ENCODE measurements at places on chromosomes 1 and 21. TPM values are rescaled to one million over a fixed set of nuclear protein-coding genes. Genes with fewer than 3 reads are reported as not detected.

ALPL gene
- 3.9 TPM for total RNA-seq

AGTRAP gene
- total RNA-seq, result 118 TPM

GSTM3 gene
- 85.4 TPM for total RNA-seq

INAVA gene
- not detected for total RNA-seq

CSMD2 gene
- total RNA-seq, result 0.60 TPM

ERRFI1 gene
- total RNA-seq, result 75.2 TPM

VWA1 gene
- 146 TPM for total RNA-seq

DNA sequence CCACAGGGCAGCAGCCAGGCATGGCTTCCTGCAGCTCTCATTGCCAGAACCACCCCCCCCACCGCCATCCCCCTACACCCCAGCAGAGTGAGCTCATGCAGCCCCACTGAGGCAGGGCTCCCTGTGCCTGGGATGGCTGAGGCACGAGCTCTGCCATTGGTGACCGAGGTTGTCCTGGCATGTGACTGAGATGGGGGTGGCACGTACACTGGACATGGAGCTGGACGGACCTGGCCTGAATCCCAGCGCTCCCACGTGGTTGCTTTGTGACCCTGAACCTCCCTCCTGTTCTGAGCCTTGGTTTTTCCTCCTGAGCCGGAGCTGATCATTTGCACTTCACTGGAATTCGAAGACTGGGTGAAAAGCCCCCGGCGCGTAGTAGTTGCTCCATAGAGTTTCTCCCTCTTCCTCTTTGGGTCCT, 28.3 kb downstream of the ALPL start:
- DNase-seq, result no peak

GRCh38 chr1:145784409-145784808, 39.5 kb downstream of the RNF115 start:
- DNase-seq, result no peak

DNA sequence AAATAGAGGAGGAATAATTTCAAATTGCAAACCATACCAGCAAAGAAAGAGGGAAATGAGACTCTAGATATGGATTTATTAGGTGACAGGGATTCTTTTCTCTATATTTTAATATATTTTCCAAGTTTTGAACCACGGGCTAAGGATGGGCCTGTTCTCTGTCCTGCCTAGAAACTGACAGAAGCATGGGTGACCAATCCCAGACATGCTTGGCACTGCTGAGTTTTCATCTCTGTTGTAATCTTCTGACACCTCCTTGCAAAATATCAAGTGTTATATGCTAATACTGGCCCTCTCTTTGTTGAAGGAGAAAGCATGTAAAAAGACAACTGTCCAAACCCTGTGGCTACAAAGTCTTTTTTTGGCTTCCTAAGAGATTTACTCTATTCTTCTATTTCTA, 774 bp upstream of the ANGPTL7 start:
- no peak for DNase-seq

DNA sequence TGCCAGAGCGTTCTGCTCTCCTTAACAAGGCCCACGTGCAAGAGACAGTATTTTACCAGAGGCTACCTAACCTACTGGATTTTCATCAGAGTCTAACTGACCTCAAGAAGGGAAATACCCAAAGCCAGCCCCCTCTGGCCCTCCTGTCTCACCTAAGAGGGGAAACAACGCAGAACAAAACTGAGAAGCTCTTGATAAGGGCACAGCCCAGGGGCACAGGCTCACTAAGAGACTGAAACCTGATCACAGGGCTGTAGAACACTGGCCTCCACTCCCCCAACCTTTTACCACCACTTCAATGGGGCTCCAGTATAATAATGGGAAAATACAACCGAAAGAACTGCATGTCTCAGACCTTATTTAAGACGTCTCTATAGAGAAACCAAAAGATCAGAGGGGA, 449.5 kb upstream of the CAMK1G start:
- DNase-seq, result no peak

DNA sequence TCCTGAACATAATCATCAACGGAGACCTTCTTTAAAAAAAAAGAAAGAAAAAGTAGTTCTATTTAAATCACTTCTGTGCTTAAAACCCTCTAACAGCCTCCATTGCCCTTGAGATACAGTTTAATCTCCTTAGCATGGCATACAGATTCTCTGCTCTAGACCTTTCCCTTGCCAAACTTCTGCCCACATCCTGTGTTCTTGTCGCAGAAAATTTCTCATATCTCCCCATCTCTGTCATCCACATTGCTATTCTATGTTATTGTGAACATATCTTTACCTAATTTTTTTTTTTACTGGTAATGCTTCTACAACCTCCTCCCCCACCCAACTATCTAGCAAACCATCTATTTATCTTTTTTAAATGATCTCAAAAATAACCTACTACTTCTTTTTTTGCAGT, 135.7 kb upstream of the PROX1 start:
- no peak for DNase-seq

DNA sequence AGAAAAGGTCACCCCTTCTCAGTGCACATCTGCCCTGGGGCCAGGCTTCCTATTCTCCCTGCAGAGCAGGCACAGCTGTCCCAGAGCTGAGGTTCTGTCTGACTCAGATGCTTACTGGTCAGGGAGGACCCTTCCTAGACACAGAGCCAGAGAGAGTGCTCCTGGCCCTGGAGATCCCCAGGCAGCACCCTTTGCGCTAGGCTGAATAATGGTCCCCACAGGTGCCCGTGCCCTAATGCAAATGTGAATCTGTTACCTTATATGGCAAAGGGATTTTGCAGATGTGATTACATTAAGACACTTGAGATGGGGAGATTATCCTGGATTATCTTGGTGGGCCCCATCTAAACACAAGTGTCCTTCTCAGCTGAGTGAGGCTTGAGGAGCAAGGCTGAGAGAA, 2.6 kb upstream of the TNNI1 start:
- no peak for DNase-seq

DNA sequence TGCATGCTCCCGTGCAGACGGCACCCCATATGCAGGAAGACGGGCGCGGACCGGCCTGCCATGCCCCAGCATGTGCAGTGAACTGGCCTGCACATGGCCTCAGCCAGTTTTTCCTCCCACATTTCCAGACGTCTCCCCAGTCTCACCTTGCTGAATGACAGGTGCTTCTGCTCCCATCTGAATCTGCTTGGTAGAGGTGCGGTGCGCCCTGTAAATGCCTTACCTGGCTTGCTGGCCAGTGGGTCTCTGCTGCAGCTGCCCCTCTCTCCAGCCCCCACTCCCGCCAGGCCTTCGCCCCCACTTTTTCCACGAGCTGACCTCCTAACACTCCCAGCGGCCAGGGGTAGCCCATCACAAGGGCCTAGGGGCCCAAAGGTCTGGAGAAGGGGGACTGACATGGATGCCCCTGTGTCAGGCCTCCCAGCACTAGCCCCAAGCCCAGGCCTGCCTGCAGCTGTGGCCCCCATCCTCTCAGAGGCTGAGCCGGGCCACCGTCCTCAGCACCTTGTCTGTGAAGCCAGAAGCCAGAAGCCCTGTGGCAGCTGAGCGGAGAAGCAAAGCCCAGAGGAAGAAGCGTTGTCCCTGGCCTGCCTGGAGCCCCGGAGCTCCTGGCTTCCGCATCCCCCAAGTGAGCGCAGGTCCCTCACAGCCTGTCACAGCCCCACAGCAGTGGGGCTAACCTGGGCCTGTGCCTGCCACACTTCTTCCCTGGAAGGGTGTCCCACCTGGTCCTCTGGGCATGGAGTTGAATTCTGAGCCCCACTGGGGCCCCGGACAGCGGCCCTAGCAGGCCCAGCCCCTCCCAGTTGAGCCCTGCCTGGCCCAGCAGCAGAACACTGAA, 3.7 kb upstream of the SLC19A1 start:
- no peak for DNase-seq

DNA sequence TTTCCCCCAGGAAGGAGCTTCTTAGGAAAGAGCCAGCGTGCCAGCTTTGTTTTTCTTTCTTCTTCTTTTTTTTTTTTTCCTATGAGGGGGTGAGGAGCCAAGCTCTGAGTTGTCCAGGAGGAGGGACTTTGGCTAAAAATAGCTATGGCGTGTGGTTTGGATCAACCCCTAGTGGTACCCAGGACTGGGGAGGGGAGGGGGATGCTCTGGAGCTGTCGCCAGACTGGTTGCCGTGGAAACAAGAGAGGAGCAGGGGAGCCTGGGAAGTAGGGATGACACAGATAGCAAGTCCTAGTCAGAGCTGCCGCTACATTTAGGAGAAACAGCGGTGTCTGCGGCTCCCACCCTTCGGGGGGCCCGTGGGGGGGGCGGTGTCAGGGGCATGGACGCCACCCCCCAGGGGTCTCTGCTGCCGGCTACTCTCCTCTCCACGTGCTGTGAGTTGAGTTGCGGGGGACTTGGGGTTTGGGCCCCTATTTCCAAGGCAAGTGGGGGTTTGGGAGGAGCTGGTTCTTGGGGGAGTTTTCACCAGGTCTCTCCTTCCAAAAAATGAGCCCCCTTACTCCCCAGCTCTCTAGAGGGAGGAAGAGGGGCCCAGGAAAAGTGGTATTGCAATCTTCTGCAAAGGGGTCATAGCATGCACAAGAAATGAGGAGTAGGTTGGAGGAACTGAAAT, at the start of gene KCNJ9:
Gene KCNJ9 (plus strand): TSS at position 278 of the 676 bp plus-strand sequence. CDS start 2,493 bp downstream, outside the sequence.
- no peak for DNase-seq

DNA sequence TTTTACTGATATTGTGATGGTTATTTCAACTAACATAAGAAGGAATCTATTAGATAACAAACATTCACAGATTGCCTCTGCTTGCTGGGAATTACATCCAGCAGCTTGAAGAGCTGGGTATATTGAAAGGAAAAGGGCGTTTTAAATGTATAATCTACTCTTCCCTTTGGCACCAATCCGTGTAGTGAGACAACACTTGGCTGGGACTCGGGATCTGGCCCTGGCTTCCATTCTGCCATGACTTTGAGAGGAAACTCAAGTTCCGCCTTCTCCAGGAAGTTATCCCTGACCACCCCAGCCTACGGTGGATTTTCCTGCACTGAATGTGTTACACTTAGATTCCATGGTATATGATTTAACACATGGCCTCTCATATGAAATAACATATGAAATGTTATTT, 86.9 kb upstream of the UBE2U start:
- DNase-seq, result no peak

- DNase-seq, result no peak
Measured at GRCh38 chr1:52738893-52739292, 12.6 kb downstream of the ZYG11B start.

GRCh38 chr1:35539073-35539823, 18.0 kb downstream of the KIAA0319L start:
- DNase-seq, result no peak

DNA sequence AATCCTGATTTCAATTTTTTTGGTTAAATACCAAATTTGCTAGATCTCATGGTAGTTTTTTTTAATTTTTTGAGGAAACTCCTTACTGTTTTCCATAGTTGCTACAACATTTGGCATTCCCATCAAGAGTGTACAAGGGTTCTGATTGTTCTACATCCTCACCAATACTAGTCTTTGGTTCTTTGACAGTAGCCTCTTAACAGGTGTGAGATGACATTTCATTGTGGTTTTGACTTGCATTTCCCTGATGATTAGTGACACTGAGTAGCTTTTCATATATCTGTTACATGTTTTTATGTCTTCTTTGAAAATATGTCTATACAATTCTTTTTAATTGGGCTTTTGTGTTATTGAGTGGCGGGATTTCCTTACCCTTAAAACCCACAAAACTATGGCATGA, 20.9 kb upstream of the RGS13 start:
- no peak for DNase-seq

DNA sequence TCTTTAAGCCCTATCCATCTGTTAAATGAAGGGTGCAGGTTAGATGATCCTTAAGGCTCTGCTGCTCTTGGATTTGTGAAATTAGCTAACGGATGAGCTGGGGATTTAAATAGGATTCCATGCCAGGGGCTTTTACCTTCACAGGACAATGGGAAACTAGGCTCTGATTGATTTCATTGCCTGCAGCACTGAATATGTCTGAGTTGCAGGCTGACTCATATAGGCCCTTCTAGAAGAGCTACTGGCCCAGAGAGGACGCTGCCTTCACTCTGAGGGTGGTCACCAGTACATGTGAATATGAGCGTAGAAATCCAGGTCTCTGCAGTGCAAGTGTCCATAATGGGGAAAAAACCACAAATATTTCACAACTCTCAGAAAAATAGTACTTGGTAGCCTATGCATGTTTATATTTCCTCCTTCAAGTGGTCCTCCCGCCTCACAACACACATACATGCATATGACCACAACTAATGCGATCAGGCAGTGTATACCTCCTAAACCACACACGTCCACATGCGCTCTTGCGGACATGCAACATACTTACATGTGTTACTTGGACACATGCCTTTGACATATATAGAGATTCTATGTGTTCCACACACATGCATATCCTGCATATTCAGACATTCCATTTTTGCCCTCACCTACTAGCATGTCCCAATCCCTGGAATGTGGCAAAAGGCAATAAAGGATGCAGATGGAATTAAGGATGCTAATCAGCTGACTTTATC, 233.8 kb upstream of the JUN start:
- DNase-seq, result no peak

GRCh38 chr1:212671342-212672031, 28.2 kb downstream of the BATF3 start:
- DNase-seq, result peak; percentile 41

DNA sequence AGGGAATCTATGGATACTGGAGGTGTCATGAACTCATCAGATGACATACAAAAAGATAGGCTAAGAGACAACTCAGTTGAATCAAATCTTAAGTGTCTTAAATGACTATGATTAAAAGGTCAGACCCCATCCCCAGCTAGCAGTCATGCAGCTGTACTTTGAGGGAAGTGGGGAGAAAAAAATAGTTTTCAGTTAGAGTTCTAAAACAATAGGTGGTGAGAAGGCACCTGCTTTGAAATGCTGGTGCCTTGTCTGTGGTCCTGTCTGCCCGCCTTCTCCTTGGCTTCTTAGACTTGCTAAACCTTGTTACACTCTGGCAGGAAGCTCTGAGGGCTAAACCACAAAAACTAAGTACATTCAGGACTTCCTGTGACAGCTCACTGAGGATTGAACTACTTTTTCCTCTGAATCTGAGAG, 15.3 kb downstream of the CD2 start:
- no peak for DNase-seq

- no peak for DNase-seq
Measured at GRCh38 chr1:99986656-99987225, 16.9 kb downstream of the SLC35A3 start.

- no peak for DNase-seq
Measured at GRCh38 chr21:17829472-17829871, 10.3 kb upstream of the C21orf91 start.

DNA sequence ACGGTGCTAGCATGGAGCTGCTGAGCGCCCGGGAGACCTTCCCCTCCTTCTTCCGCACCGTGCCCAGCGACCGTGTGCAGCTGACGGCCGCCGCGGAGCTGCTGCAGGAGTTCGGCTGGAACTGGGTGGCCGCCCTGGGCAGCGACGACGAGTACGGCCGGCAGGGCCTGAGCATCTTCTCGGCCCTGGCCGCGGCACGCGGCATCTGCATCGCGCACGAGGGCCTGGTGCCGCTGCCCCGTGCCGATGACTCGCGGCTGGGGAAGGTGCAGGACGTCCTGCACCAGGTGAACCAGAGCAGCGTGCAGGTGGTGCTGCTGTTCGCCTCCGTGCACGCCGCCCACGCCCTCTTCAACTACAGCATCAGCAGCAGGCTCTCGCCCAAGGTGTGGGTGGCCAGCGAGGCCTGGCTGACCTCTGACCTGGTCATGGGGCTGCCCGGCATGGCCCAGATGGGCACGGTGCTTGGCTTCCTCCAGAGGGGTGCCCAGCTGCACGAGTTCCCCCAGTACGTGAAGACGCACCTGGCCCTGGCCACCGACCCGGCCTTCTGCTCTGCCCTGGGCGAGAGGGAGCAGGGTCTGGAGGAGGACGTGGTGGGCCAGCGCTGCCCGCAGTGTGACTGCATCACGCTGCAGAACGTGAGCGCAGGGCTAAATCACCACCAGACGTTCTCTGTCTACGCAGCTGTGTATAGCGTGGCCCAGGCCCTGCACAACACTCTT, 1.1 kb downstream of the TAS1R3 start:
- no peak for DNase-seq

GRCh38 chr1:52360595-52360968, 5.4 kb downstream of the CC2D1B start:
- no peak for DNase-seq
